Stimulated activated CD4-positive, alpha-beta T cell treated with anti-CD3 and anti-CD28 coated beads, TNF-alpha, amount 100 ng/mL, for 48 hours (primary cell): ENCODE measurements at places on chromosomes 11 and 22.

DNA sequence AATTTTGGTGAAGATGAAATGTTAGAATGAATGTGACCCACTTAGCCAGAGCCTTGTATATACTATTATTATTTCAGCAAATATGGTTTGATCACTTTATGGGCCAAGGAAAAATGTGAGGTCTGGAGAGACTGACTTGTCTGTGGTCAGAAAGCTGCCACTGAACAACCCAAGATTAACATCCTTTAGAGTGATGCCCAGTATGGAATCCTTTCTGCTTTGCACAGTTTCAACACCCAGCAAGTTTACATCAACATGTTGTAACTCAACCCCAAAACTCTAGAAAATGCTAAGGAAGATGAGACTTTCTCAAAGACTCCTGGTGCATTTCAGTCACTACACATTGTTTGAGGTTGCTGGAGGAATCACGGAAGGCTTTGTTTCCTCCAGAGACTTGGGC is 107.7 kb downstream of the SNX19 start:
- DNase-seq = no peak

- no peak for DNase-seq
Measured at GRCh38 chr11:2387266-2387987, 10.3 kb downstream of the CD81 start.

GRCh38 chr11:20088397-20089225 is 71.7 kb downstream of the DBX1 start:
- DNase-seq = no peak

- no peak for DNase-seq
Measured at GRCh38 chr22:42925598-42925997, 68.5 kb upstream of the ARFGAP3 start.

- DNase-seq = no peak
Measured at GRCh38 chr11:124460459-124460858, 15.0 kb upstream of the OR8B8 start.

- no peak for DNase-seq
Measured at GRCh38 chr11:118450451-118450850, 14.2 kb downstream of the KMT2A start.

- peak; percentile 26 for DNase-seq
Measured at GRCh38 chr11:85941380-85941973, 86.3 kb downstream of the CCDC83 start.

GRCh38 chr11:70771099-70771885 is 373.0 kb downstream of the CTTN start:
- DNase-seq = no peak

DNA sequence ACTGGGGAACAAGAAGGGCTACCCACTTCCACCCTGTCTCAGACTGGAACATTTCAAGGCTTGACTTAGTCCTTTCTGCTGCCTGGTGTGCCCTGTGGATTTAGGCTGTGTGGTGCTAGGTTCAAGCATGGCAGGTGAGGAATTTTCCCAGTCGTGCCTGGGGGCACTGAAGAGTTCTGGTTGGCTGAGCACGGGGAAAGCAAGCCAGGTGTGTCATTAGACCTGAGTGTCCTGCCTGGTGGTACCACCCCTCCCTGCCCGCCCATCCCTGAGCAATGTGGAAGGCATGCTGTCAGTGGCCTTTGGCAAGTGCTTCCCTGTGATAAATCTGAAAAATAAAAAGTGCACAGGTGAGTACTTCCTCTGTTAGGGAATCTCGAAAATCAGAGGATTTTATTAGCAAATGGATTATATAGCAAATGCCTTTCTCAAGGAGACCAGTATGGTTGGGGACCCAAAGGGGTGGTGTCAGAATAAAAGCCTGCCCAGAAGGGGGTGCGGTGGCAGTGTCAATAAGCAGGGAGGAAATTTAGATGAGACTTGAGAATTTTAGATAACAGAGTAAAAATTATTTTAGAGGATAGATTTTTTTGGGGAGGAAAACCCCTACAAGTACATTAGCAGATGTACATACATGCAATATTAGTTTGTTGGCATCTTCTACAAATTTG is 22.8 kb downstream of the TEAD1 start:
- no peak for DNase-seq

- no peak for DNase-seq
Measured at GRCh38 chr11:88293931-88294330, 43.6 kb downstream of the CTSC start.

GRCh38 chr22:25494774-25495173 is 69.7 kb upstream of the GRK3 start:
- DNase-seq = no peak

DNA sequence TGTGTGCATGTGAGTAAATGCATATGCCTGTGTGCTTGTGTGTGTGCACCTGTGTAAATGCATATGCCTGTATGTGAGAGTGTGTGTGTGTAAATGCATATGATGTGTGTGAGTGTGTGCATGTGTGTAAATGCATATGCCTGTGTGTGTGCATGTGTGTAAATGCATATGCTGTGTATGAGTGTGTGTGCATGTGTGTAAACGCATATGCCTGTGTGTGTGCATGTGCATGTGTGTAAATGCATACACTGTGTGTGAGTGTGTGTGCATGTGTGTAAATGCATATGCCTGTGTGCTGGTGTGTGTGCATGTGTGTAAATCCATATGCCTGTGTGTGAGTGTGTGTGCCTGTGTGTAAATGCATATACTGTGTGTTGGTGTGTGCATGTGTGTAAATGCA is 37.8 kb downstream of the GGTLC2 start:
- no peak for DNase-seq

DNA sequence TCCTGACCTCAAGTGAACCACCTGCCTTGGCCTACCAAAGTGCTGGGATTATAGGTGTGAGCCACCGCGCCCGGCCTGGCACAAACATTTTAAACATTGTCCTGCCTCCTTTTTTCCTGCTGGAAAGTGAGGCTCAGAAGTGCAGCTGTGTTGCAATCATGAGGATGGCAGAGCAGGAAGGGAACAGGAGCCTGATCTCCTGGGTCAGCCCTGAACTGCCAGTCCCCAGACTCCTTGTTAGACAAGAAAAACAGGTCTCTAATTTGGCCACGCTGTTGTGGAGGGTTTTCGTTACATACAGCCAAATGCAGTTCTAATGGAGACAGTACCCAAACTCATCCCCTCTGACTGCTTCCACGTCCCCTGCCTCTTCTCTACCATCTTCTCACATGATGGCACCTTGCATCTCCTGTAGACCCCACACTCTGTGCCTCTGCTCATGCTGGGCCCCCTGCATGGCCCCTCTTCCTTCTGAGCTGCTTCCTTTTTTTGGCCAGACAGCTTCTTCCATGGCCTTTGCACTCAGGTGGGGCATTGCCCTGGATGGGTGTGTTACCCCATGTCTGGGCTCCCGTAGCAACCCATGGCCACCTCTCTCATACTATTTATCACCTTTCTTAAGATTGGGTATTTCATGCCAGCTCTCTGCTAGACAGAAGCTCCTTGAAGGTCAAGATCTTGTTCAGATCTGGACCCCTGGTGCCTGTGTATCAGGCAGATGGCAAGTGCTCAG is 227.1 kb downstream of the CEP164 start:
- DNase-seq = no peak

DNA sequence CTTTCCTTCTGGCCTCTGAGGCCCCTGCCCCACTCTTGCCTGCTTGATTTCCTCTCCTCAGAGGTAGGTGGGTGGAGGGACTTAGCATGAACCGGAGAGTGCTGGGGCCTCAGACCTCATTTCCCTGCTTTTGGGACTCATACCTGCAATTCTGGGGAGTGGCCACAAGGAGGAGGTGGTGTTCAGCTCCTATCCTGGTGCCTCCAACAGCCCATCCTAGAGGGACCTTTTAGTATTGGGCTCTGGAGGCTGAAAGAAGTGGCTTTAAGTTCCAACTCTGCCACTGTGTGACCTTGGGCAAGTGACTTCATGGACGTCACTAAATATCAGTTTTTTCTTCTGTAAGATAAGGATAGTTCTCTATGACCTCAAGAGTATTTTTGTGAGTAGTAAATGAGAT is 98.6 kb downstream of the KIAA1671 start:
- DNase-seq = no peak

DNA sequence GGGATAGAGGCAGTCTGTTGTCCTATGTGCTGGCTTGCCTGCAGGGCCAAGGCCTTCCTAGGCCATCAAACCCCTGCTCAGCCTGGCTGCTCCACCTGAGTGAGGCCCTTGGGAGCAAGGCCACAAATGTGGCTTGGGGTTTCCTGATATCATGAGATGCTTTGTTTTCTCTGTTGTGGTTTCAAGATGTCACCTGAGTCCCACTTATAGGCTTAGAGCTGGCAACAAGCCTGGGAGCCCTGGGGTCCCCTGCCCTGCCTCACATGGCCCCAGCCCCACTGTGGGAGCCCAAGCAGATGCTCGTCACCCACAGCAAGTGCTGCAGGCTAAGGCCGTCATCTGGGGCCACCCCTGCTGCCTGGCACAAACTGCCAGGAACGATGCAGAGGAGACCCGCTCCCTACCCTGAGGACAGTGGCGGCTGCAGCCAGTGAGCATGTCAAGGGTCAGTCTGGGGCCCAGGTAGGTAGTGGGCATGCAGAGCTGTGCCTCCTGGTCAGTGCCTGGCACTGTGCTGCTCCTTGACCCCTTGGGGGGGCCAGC is 75.4 kb upstream of the KCNQ1OT1 start:
- no peak for DNase-seq
